ENCODE measurements at places on chromosomes 6 and 20. TPM values are rescaled to one million over a fixed set of nuclear protein-coding genes. Genes with fewer than 3 reads are reported as not detected.

MAFB gene
- 55.9 TPM for total RNA-seq

ENPP3 gene
- total RNA-seq, result 0.24 TPM

DNA sequence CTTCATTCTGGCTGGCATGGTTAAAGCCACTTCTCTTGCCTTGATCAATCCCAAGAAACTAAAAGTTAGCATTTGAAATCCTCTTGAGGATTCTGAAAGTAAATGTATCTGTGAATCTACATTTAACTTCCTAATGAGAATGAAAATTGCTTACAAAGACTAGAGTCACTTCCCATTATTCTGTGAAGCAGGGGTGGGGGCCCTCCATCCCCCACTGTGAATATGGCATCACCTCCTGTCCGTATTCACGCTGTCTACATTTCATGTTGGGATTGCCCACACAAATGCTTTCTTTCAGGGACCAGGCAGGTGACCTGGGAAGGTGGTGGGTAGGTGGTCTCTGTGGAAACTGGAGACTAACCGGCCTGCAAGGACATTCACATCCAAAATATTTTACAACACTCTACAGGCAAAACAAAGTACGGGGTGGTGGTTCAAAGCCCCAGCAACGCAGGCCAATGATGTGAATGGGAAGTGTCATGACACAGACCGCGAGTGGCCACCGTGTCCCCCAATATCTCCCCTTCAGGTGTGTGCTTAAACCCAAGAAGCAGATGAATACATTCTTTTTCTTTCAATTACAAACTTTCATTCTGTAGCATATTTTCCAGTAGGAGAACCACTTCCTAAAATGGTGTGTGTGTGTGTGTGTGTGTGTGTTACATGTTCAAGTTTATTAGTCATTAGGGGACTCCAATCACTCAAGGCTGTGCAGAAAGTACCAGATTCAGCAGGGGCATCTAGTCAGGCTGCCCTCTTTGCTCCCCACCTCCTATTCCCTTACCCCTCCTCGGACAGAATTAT lies 132.2 kb downstream of the PRND start:
- ATAC-seq, result no peak

MICB gene
- 0.92 TPM for total RNA-seq

- no peak for ATAC-seq
Observed at GRCh38 chr6:39381550-39382140, 59.1 kb upstream of the KCNK16 start.

DNA sequence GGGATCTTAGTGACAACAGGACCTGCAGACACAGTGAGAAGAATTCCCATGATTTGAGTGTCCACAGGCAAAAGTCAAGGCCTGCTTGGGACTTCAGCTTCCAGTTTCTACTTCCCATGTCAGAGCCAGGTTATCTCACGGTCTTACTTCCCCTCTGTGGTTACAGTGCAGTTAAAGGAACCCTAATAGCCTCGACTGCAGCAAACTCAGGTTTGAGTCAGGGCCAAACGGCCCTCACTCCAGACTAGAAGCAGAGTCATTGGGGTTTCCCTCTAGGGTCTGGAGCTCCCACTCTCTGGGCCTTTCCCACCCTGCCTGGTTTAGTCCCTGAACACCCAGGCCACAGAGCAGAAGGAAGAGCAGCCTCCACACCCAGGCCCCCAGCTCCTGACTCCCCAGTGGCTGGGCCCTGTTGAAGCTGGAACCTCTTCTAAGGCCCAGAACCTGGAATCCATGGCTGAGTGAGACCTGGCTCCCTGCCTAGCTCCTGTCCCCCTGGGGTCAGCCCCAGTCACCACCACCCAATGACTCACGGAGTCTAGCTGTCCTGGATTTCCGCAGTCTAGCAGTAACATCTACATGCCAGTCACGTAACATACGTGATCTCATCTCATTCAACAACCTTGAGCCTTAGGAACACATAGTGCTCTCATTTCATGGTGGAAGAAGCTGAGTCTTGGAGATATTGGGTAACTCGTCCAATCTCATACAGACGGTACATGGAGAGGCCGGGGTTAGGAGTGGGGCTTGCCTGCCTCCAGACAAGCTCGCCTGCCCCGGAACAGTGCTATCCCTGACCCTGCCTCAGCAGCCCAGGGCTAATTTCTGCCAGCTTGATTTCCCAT lies 9.2 kb upstream of the GHRH start:
- ATAC-seq, result peak; percentile 9

- no peak for ATAC-seq
Observed at GRCh38 chr6:128437685-128438084, 82.7 kb downstream of the PTPRK start.

DNA sequence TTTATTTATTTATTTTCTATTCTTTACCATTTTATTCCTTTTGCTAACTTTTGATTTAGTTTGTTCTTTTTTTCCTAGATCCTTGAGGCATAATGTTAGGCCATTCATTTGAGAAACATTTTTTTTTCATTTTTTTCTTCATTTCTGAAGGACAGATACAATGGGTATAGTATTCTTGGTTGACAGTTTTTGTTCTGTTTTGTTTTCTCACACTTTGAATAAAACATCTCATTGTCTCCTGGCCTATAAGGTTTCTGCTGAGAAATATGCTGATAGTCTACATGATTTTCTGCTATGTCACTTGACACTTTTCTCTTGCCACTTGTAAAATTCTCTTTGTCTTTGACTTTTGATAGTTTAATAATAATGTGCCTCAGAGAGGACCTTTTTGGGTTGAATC lies 294.6 kb upstream of the EPHA7 start:
- no peak for ATAC-seq

PNPLA1 gene
- 0.20 TPM for total RNA-seq

GRCh38 chr20:43949741-43950618 lies 35.3 kb downstream of the TOX2 start:
- peak; percentile 30 for ATAC-seq

DNA sequence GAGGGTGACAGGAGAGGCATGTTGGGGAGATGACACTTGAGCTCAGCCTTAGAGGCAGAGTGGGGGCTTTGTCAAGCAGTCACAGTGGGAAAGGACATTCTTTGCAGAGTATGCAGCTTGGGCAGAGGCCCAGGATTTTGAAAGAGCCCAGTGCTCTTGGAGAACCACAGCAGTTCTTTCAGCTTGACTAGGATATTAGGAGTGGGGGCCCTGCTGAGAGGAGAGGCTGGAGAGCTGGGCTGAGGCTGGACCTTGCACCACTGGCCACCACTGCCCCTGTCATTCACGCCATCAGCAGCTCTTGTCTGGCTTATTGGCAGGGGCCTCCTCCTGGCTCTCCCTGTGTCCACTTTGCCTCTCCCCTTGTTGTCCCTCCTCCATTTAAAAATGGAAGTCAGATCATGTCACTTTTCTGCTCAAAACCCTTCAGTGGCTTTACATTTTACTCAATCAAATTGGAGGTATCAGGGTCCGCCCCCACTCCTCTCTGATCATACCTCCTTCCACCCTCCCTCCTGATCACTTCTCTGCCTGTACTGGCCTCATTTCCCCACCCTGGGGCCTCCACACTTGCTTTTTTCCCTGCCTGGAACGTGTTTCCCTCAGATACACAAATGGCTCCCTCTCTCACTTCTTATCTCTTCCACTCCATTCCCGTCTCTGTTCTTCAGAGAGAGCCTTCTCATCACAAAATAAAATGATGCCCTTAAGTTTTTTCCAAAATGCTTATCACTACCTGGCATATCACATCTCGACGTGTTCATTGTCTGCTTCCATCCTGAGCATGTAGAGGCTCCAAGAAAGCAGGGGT lies 10.5 kb downstream of the MANBAL start:
- ATAC-seq, result no peak

- peak; percentile 57 for ATAC-seq
Observed at GRCh38 chr6:28867086-28867409, 56.7 kb downstream of the TRIM27 start.

BHLHE23 gene
- not detected for total RNA-seq

GRCh38 chr6:111207141-111207858 lies 120.0 kb downstream of the SLC16A10 start:
- peak; percentile 47 for ATAC-seq

PPIL6 gene
- total RNA-seq, result 0.84 TPM

RAD21L1 gene
- total RNA-seq, result not detected

FAM217A gene
- total RNA-seq, result not detected

EPB41L1 gene
- 95.6 TPM for total RNA-seq

DNA sequence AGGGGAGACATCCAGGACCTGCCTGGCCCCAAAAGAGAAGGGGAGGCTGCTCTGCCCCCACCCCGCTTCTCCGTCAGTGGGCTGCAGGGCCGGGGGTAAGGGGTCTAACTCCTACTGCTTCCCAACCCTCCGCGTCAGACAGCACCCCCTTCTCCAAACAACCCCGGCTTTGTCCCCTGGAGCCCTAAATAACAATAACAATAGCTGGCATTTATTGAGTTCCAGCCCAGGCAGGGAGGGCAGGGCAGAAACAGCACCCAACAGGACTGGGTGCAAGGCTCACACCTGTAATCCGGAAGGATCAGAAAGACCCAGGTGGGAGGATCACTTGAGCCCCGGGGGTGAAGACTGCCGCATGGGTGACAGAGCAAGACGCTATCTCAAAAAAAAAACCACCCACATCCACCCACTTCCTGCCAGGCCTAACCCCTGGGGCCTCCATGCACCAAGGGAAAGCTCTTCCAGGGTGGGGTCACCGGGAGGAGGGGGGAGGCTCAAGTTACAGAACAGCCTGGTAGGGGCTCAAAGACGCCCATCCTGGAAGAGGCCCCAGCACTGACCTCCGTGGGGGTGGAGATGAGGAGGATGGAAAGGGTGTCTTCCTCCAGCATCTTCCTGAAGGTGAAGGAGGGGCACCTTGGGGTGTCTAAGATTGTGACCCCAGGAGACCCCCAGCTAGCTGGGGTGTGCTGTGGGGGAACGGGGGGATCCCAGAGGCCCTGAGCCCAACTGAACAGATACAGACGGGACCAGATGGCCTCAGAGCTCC lies 1.3 kb upstream of the FNDC11 start:
- peak; percentile 5 for ATAC-seq

- ATAC-seq, result no peak
Observed at GRCh38 chr6:65524232-65524631, 182.8 kb downstream of the EYS start.

DNA sequence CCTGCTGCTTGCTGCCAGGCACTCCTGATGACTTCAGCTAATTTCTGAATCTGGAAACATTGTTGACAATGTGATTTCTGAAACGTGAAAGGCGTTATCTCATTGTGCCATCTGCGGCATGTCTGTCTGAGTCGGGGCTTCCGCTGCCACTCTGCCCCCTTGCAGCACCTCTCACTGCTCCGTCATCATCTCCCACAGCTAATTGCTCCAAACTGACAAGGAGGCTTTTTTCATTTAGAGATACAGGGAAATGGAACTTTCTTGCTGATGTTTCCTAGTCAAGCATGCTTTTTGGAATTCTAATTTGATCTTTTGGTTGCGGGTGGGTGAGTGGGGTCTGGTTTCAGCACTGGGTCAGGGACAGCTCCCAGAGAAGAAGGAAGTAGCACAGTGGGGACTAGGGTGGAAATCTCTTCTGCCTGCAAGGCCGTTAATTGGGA lies 233.5 kb downstream of the DHX35 start:
- ATAC-seq, result no peak

DNA sequence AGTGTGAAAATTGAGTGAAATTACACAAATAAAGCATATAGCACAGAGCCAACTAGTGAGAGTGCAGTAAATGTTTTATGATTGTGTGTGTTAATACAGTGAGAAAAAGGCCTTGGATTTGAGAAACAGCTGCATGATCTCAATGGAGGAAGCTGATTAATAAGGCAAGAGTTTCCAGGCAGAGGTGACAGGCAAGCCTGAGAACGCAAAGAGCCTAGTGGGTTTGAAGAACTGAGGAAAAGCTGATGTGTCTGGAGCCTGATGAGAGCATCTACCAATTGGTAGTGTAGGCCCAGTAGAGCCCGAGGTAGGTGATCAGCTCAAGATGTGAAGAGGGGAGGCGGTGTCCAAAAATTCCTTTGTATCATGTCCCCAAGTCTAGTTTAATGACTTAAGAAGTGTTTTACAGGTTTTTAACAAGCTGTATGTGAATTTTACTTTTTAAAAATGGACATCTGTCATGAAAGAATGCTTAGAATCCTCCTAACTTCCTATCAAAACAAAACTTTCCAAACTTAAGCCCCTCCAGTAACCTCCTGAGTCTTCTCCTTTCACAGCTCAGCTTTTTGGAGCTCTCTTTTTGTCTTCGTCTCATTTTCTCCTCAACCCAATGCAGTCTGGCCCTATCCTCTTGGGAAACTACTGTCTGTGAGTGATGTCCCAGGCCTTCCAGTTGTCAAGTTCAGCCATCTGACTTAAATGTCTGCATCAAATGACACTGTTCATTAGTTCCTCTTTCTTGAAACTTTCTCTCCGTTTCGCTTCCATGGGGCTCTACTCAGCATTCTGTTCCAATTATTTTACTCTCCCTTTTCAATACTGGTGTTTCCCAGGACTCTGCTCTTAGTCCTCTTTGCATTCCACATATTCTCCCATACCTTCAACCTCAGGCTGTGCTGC lies 1.2 kb downstream of the CDC40 start:
- no peak for ATAC-seq

DNA sequence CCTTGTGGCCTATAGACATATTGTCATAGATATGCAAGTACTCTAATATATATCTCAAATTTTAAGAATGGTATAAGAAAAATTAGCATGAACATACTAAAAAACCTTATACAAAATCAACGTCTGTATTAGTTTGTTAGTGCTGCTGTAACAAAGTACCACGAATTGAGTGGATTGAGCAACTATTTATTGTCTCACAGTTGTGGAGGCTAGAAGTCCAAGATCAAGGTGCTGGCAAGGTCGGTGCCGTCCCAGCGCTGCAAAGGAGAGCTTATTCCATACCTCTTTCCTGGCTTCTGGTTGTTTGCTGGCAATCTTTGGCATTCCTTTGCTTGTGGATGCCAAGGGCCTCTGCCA lies 317.6 kb upstream of the FERMT1 start:
- no peak for ATAC-seq

DNA sequence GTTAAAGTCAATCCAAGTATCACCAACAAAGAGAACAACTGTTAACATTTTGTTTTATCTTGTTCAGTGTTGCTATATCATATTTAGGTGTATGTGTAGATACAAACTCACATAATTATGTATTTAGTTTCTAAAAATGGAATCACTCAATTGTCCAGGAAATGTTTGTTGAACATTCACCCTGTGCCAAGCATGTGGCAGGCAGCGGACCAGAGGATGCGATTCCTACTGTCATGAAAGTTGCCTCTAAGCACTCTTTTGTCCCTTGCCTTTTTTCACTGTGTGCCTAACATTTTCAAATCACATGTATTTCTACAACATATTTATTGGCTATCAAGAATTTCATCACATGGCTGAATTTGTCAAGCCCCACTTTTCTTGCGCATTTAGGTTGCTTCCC lies 16.9 kb upstream of the TGM2 start:
- ATAC-seq, result no peak

CDH4 gene
- not detected for total RNA-seq

GRCh38 chr6:90677440-90677839 lies 90.6 kb upstream of the MAP3K7 start:
- ATAC-seq, result no peak

CFAP206 gene
- 0.28 TPM for total RNA-seq

SYTL3 gene
- 1.7 TPM for total RNA-seq

GRCh38 chr6:82040405-82041221 lies 206.9 kb downstream of the IBTK start:
- ATAC-seq, result no peak

GRCh38 chr6:13181393-13181792 lies 146.9 kb downstream of the TBC1D7 start:
- no peak for ATAC-seq

Data from esophagus mucosa (tissue), 1 donor.